ENCODE measurements at places on chromosomes 3 and 15.

- no peak for DNase-seq
Measured at GRCh38 chr15:51634591-51635198, 12.1 kb upstream of the DMXL2 start.

- DNase-seq = no peak
Measured at GRCh38 chr3:31196881-31197364, 302.5 kb upstream of the GADL1 start.

GRCh38 chr3:65406470-65406869, 632.2 kb downstream of the MAGI1 start:
- DNase-seq = no peak

DNA sequence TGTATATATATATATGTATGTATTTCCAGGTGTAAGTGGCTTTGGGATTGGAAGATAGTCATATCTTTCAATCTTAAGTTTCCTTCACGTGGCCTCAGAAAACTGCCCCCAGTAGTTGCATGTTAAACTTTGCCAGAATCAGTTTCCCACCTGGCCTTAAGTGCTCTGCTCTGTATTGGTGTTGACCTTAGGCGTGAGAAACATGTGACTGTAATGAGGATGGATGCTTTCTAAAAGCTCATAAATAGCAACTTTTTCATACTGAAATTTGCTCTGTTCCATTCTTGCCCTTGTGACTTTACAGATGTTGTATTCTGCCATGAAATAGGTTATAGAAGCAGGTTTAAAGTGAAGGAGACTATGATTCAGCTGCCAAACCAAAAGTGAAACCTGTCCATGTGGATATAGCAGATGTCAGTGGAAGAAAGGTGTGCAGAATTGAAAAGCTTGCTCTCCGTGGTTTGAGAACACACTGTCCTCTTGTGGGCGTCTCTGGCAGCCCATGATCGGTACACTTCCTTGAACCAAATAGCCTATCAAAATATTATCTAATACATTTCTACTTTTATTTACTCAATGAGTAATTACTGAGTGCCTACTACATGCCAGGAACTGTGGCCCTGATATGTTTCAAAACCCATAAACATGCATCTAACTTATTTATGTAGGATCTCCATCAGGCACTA, 15.8 kb downstream of the SCG5 start:
- DNase-seq = no peak

- no peak for DNase-seq
Measured at GRCh38 chr3:154176036-154176435, 54.8 kb downstream of the ARHGEF26 start.

- DNase-seq = no peak
Measured at GRCh38 chr3:179720196-179720595, 67.4 kb downstream of the USP13 start.

DNA sequence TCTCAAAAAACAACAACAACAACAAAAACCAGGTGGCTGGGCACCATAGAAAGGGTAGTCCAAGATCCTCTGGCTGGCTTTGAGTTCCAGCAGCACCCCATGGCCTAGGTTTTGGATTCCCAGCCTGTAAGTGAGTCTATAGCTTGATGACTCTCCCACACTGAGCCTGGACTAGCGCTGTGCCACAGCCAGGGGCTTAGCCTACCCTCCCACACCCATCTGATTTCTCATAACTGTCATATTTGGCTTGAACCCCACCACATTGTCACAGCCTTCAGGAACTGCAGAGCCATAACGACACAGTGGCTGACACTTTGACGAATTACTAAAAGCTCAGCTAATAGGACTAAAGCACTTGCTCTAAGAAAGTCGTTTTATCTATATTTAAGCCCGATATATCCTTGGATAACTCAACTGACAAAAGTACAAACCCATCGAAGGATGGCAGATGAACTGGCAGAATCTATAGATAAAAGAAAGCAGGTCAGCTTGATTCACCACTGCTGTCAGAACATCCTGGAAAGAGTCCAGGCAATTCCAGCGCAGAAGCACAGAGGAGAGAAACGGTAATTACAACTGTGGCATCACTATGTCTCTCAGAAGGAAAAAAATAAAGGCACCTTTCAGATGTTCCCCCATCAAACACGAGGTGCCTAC, 62.1 kb downstream of the HOMER2 start:
- no peak for DNase-seq

- DNase-seq = no peak
Measured at GRCh38 chr3:127101411-127102187, 91.3 kb upstream of the PRR23E start.

DNA sequence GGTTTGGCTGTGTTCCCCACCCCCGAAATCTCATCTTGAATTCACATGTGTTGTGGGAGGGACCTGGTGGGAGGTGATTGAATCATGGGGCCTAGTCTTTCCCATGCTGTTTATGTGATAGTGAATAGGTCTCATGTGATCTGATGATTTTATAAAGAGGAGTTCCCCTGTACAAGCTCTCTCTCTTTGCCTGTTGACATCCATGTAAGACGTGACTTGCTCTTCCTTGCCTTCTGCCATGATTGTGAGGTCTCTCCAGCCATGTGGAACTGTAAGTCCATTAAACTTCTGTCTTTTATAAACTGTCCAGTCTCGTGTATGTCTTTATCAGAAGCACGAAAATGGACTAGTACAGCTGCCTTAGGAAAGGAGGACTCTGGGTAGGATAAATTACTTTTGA, 976.7 kb downstream of the MCTP2 start:
- no peak for DNase-seq

GRCh38 chr3:49740427-49740826, 16.7 kb upstream of the GMPPB start:
- DNase-seq = no peak
